Chondrocyte (in vitro differentiated cells): ENCODE measurements at places on chromosomes 4 and X. TPM values are rescaled to one million over a fixed set of nuclear protein-coding genes. Genes with fewer than 3 reads are reported as not detected.

KIT gene
- 3.1 to 6.7 TPM (median 6.4 TPM) in 3 replicates for total RNA-seq

FGFR3 gene
- total RNA-seq = 1.3 to 4.3 TPM (median 3.4 TPM) in 3 replicates

UGT2B10 gene
- total RNA-seq = not detected in 3 replicates

DNA sequence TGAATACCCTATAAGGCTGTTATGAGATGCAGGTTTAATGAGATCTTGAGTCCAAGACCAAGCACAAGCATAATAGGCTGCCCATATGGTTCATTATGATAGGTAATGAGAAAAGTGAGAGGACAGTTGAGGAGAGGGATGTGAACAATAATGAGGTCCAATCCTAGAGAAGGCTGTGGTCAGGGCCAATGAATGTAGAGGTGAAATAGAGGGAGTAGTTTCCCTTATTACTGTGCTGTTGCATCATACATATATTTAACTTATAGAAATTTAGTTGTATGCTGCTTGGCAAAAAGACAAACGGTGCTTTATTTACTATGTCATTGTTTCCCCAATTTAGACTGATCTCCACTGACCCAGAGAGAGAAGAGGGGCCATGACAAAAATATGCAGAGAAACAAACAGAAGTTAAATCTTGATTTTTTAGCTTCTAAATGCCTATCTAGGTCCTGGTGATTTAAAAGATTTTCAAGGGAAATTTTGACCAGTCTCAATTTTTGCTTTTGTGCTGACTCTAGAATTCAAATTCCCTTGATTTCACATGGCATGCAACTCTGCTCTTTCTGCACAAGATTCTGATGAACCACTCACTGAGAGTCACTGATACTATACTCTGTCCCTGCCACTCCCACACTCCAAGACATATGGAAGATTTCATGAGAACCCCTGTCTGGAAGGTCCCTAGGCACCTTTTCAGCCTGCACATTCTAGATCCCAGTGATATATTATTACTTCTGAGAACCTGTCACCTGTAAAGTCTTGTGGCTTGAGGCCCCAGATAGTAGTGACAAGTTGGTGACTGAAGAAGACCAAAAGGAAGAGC lies 159.7 kb downstream of the VSIG4 start:
- no peak for DNase-seq

DNA sequence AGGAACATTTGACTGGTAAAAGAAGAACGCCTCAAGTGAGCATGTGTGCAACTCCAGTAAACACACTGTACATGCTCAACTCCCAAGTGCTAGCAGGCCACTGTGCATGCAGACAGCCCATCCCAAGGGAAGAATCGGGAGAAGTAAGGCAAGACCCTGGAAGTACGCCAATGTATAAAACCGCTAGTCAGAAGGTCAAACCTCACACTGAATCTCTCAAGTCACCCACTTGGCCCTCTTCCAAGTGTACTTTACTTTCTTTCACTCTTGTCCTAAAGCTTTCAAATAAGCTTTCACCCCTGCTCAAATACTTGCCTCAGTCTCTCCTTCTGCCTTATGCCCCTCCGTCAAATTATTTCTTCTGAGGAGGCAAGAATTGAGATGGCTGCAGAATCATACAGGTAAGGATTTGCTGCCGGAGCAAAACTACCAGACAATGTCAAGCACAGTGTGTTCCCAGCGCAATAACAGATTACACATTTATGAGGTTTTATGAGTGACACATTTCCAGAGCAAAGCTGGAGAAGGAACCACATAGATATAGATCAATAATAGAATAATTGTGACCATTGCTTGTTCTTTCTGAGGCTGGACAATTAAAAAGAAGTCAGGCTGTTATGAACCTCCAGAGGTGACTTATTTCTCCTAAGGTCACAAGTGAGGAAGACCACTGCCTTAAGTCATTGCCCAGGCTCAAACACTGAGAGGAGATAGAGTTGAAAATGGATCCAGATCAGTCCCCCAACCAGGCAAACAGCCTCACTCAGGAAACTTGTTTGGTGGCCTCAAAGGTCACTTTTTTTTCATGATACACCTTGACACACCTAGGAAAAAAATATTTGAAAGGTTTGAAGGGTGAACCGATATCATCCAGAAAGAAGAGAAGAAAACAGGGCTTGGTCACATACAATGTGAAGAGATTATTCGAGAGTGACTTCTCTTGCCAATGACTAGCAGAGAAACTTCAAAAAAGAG lies 26.3 kb downstream of the CXCL1 start:
- no peak for DNase-seq

- DNase-seq = no peak
These were observed 107.3 kb downstream of the AMMECR1 start for GRCh38 chrX:110210417-110211139.

DNA sequence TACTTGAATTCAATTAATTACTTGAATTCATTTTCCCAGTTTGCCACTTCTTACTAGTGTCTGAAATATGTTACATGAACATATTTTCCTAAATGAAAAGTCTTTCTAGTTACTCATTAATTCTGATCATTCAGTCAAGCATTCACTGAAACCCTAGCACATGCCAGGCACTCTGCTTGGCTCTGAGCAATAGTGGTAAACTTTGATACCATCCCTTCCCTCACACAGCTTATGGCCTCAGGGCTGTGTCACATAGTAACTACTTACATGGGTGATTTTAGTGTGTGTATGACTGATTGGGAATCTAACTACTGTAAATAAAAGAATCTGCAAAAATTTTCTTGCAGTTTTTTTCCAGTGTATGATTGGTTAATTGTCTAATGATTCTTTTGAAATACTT lies 32.7 kb downstream of the METAP1 start:
- DNase-seq = no peak

DNA sequence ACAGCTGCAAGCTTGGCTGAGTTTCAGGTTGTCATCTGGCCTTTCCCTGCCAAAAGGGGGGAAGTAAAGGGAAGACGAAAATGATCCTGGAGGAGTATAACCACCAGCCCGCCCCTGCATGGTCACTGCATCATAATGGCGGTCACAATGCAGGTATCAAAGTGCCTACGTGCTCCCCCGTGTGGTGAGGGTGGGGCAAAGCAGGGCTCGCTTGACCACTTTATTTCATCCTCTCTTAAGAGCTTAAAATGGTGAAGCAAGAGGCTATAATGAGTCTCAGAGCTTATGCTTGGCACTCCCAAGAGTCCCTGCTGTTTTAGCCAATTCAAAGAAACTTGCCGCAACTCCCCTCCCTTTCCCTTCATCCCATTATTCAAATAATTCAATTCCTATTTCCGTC lies 105.6 kb downstream of the APOOL start:
- no peak for DNase-seq
